ENCODE measurements at places on chromosomes 7 and 10. TPM values are rescaled to one million over a fixed set of nuclear protein-coding genes. Genes with fewer than 3 reads are reported as not detected.

NFE2L3 gene
- total RNA-seq, result 6.4 TPM

ATOH7 gene
- 0.48 TPM for total RNA-seq

CFAP70 gene
- 0.64 TPM for total RNA-seq

ANKRD22 gene
- total RNA-seq, result not detected

ZNF117 gene
- 3.4 TPM for total RNA-seq

Measured in epithelial cell of alveolus of lung (primary cell).